ENCODE measurements at places on chromosomes 2 and 18. TPM values are rescaled to one million over a fixed set of nuclear protein-coding genes. Genes with fewer than 3 reads are reported as not detected.

The EPB41L3 gene
- total RNA-seq, result 191 TPM

The NFU1 gene
- 50.4 TPM for total RNA-seq

The PUM2 gene
- total RNA-seq, result 18.7 TPM

GRCh38 chr2:74528600-74529356, 728 bp downstream of the AUP1 start:
- peak; percentile 15 for DNase-seq

DNA sequence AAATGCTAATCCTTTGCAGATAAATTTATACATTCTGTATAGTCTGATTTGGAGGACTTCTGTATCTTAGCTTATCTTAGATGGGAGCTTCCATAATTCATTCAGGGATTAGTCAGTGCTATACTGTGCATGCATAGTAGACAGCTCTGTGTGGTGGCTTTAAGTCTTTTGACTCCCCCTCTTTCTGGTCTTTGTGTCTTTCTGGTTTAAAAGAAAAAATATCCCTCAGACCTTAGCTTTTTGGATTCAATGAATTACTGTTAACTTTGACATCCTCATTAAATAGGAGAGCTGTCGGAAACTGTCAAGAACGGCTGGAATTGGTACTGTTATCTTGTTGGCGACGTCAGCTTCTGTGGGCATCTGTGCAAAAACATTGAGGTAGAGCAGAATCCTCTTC, 130.4 kb downstream of the SPTBN1 start:
- no peak for DNase-seq

GRCh38 chr2:27822049-27822448, 50.5 kb downstream of the MRPL33 start:
- no peak for DNase-seq

DNA sequence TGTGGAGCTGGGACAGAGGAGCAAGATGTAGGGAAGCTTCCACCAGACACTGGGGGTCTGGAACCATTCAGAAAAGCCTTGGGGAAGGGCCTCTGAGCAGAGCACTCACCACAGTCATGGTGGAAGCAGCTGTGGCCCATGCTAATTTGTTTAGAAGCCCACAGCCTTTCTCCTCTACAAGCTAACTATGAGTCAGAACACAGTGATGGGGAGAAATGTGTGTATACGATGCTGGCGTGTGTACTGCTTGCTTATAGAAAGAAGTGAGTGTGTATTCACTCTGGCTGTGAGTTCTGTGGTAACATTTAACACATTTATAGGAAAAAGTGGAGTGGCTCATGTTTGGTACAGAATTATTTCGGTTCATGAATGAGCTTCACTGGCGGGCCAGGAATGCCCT, 157.0 kb upstream of the ACAA2 start:
- no peak for DNase-seq

GRCh38 chr2:171523088-171524017, 1.1 kb downstream of the CYBRD1 start:
- DNase-seq, result peak; percentile 71

GRCh38 chr2:180676520-180677025, 303.8 kb upstream of the UBE2E3 start:
- DNase-seq, result no peak

- DNase-seq, result peak; percentile 79
These were observed 500.9 kb downstream of the FBXO15 start for GRCh38 chr18:73646772-73647171.

DNA sequence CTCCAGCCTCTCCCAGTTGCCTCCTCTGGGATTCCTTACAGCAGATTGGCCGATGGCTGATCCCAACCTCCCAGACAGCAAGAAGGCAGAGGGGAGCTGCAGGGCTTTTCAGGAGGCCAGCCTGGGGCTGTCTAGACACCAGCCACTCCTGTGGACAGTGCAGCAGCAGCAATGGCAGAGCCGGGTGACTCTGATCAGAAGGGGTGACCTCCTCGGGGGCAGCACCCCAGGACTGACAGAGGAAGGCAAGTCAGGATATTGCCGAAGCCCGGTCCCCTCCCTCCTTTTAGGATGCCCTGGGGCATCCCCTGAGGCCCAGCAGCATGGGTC, 84.5 kb downstream of the INHBB start:
- DNase-seq, result no peak

GRCh38 chr2:9330612-9331270, 92.6 kb downstream of the ITGB1BP1 start:
- DNase-seq, result no peak

DNA sequence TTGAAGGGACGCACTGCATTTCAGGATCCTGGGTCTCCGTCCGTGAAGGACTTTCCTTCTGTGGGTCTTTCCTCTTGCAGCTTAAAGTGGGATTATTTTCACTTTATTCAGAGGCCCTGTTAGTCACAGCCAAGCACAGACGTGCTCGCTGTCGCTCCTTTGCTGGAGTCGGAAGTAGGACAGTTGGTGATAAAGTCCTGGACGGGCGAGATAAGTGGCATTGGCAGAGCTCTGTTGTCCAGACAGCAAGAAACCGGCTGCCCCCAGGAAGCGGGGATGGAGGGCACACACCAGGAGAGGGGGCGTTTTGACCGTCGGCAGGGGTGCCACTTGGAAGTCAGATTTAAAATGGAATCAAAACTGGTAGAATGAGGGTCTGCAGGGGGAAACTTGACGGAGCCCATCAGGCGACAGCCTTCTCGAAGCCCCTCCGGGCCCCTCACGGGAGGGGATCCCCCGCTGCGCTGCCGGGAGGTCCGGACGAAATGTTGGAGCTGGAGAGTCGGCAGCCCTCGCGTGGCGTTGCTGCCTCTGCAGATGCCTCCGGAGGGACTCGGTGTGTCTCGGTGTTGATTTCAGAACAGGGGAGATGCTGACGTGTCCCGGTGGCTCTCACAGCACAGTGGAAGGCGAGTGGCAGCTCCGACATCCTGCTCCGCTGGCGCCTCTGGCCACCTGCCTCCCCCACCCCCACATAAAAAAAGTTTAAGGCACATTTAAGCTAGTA, 124.2 kb downstream of the NFATC1 start:
- no peak for DNase-seq

DNA sequence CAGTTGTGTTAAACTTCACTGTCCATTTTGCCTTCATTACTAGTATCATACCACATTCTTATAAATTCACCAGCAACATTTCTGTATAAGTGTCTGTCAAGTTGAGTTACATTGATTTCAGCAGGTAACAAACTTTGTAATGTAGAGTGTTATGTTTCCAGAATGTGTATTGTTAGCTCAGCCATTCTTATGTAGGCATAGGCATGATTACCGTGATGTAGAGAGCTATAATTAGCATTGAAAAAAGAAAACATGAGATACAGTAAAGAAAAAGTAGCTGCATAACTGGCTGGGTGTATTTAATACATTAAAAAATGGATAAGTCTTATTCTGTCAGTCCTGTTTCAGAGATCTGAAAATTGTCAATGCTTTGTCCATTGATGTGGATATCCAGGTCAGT, 8.5 kb downstream of the KCNJ13 start:
- no peak for DNase-seq

GRCh38 chr18:74976331-74976909, 232.5 kb downstream of the PTGR3 start:
- DNase-seq, result no peak
